ENCODE measurements at places on chromosomes 16 and 17.
A peak's percentile ranks its signal among the peaks of the same experiment; 100 is the strongest.

GRCh38 chr17:32862940-32863339 is 14.0 kb downstream of the MYO1D start:
- no peak for DNase-seq

DNA sequence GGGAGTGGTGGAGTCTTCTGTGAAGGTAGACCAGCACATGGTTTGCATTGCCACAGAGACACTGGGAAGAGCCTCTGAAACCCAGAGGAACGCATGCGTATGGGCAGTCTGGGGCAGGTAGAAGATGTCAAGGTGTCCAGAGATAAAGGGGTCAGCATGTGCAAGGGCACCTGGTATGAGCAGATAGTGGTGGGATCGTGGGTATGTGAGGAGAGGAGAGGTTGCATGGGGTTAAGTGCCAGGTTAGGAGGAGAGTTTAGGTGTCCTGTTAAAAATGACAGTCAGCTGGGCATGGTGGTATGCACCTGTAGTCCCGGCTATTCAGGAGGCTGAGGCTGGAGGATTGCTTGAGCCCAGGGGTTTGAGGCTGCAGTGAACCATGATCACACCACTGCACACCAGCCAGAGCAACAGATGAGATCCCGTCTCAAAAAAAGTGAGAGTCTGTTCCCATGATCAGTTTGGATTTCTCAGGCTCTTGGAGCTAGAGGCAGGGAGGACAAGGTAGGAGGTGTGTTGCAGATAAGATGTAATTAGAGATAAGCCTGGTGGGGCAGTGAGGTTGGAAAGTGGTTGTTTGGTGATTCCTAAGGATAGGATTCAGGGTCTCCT is 3.0 kb downstream of the PYCARD start:
- DNase-seq = no peak

GRCh38 chr16:4625560-4626159 is 1.0 kb downstream of the MGRN1 start:
- no peak for DNase-seq

- no peak for DNase-seq
Observed at GRCh38 chr17:75153780-75154194, 525 bp downstream of the JPT1 start.

DNA sequence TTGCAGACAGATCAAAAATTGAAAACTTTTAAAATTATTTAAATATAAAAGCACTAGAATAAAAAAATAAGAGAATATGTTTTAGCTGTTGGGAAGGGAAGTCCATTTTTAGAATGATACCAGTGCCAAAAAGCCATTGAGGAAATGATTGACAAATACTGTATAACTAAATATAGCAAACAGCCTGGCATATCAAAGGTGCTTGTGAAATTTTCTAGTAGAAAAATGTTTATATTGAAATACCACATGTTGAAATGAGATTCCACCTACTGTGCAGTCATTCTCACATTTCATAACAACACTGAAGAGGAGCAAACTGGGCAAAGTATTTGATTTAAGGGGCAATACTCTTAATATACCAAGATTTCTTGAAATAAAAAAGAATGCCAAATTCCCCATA is 183.5 kb downstream of the PHKB start:
- peak; percentile 58 for DNase-seq

DNA sequence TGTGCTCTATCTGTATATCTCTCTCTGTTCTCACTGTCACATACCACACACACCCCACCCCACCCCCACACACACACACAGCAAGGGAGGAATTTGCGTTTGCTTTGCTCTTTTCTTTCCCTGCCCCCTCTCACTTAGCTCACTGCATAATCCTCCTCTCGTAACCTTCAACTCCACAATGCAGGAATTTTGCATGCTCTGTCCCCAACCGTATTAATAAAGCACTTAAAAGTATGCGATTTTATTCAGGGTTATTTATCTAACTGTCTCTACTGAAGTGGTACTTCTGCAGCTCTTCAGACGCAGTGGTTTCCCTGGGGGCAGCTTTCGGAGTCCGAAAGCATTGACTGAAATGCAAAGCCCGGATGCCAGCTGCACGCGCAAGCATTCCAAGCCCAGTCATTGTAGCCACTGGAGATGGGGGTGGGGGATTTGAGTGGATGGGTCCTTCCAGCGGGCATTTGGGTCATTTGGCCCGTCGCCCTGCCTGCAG is 105.4 kb upstream of the RBFOX1 start:
- DNase-seq = no peak

DNA sequence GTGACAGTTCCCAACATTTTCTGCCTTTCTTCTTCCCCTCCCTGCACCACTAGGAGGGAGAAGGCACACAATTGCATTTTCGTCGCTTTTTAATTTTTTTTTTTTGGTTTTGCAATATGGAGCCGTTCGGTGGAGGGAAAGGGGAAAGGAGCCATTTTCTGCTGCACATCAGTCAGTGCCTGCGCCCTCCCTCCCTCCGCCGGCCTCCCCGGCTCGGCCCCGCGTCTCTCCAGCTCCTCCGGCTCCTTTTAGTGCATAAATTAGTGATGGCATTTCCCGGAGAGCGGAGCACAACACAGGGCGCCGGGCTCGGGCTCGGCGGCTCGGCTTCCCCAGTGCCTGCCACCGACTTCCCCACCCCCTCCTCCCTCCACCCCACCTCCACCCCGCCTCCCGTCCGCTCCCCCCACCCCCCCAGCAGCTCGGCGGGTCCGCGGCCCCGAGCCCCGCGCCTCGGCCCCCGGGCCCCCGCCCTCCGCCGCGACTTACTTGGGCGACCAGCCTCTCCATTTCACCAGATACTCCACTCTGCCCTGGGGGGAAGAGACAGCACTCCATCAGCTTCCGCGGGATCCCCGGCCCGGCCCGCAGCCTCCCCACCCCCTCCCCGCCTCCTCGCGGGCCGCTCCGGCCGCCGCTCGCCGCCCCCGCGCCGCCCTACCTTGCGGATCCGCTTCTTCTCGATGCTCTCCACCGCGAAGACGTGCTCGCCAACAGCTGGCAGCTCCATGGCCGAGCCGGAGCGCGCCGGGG is 542 bp downstream of the CBX4 start:
- DNase-seq = peak; percentile 69
